Progenitor cell of endocrine pancreas (in vitro differentiated cells): ENCODE measurements at places on chromosomes 4 and X.
A peak's percentile ranks its signal among the peaks of the same experiment; 100 is the strongest.

GRCh38 chr4:2907706-2908293 is 55.4 kb downstream of the NOP14 start:
- peak; percentile 50 for DNase-seq

GRCh38 chrX:152313529-152314302 is 137.4 kb downstream of the GABRA3 start:
- DNase-seq: no peak

DNA sequence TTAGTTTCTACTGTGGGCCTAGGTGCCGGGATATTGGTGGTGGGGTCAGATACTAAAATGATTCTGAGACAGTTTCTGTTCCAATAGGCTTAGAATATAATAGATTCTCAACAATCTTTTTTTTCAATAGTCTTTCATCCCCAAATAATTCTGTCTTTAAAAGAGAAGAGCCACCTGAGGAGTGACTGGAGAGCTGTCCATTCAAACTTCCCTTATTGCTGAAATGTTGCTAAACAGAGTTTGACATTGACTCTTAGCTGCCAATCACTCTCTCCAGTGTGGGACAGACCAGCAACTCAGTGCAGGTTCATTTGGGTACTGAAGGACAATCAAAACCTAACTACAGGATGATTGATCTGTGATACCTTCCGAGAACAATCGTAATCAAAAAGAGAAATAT is 12.4 kb upstream of the ADH7 start:
- DNase-seq: no peak

- DNase-seq: no peak
These were observed 104.0 kb upstream of the SLC34A2 start for GRCh38 chr4:25551605-25552004.

GRCh38 chrX:8189096-8189830 is 18.2 kb upstream of the VCX2 start:
- DNase-seq: no peak

DNA sequence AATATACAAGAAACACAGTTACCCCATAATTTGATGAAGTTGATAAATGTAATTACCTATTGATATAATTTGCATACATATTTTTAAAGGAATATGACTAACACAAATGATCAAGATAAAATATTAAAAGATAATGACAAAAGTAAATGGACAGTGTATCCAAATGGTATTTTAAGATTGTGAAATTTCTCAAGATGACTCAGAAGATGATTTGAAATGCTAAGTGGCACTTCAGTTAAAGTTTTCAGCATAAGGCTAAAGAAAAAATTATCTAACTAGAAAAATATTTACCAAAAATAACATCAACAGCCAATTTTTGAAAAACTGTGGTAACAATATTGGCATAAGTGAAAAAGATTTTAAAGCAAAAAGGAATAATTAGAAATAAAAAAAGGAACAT is 248.4 kb upstream of the NDST4 start:
- DNase-seq: no peak

GRCh38 chrX:130176354-130176776 is 4.6 kb downstream of the RAB33A start:
- no peak for DNase-seq

DNA sequence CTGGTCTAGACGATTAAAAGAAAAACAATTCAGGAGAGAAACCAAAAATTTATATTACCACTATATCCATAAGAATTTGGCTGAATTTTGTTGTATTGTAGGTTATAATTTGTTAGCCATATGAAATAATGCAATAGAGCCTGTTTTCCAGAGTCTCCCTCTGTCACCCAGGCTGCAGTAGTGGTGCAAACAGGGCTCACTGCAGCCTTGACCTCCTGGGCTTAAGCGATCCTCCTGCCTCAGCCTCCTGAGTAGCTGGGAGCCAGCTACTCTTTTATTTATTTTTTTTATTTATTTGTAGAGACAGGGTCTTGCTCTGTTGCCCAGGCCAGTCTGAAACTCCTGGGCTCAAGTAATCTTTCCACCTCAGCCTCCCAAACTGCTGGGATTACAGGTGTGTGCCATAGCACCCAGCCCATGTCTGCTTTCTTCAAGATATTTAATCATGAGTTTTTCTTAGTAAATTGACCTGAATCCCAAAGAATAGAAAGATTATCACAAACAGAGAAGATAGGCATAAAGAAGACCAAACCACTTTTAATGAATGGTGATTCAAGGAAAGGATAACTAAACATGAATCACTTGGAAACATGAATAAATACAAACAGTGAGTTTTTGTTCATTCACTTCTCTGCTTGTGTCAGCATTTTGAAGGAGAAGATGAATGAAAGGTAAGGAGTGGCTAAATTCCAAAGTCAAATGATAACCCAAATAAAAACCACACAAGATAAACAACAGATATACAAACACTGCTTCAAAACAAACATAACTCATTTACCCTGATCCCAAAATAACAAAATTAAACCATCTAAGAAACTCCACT is 82.1 kb downstream of the PPP3CA start:
- DNase-seq: no peak

DNA sequence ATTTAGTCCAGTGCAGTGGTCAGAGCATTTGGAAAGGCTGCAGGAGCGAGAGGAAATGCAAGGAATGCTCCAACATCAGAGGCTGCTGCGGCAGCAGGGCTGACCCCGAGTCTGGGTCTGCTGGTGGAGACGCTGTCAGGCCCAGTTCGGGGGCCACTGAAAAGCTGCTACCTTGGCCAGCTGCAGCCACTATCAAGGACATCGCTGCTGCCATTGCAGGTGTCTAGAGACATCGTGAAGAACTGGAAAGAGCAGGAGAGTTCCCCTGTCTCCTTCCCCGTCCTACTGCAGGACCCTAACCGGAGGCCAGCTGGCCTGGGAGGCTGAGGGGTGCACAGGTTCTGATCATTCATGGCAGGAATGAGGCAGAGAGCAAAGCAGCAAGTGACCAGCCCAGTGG is 29.5 kb upstream of the GPR78 start:
- no peak for DNase-seq

- no peak for DNase-seq
These were observed 43.8 kb upstream of the MAGEA8 start for GRCh38 chrX:149837167-149837566.

- peak; percentile 11 for DNase-seq
These were observed 4.5 kb downstream of the MID1IP1 start for GRCh38 chrX:38805432-38806389.

- DNase-seq: no peak
These were observed 185.7 kb downstream of the AMELX start for GRCh38 chrX:11478911-11479310.

GRCh38 chr4:184815046-184815877 is 10.5 kb downstream of the ACSL1 start:
- peak; percentile 37 for DNase-seq

DNA sequence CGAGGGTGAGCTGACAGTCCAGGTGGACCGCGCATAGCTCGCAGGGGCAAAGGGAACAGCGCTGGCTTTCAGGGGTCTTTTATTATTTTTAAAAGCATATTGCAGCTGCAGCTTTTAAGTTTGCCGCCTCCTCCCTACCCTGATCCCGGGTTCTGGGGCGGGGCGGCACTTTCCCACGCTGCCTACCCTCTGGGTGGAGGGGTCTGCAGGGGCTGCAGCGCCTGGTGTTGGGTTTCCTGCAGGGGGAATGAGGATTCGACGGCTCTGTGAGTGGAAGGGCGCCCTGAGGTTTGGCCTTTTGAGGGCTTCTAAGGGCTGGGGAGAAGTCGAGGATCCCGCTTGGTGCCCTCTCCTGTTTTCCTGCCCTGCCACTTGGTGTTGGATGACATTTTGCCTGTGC is 80.7 kb upstream of the SCML1 start:
- no peak for DNase-seq

DNA sequence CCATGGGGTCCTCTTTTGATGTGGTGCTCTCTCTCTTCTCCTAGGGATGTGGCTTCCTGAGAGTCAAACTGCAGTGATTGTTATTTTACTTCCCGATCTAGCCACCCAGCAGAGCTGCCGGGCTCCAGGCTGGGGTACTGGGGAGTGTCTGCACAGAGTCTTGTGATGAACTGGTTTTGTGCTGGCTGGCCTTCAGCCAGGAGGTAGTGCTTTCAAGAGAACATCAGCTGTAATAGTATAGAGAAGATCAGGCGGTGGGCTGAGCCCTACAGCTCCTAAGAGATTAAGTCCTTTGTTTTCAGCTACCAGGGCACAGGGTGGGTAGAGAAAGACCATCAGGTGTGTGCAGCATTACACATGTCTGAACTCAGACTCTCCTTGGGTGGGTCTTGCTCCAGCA is 59.0 kb upstream of the AGTR2 start:
- no peak for DNase-seq

- no peak for DNase-seq
These were observed 84.0 kb upstream of the BMP2K start for GRCh38 chr4:78691971-78692821.

DNA sequence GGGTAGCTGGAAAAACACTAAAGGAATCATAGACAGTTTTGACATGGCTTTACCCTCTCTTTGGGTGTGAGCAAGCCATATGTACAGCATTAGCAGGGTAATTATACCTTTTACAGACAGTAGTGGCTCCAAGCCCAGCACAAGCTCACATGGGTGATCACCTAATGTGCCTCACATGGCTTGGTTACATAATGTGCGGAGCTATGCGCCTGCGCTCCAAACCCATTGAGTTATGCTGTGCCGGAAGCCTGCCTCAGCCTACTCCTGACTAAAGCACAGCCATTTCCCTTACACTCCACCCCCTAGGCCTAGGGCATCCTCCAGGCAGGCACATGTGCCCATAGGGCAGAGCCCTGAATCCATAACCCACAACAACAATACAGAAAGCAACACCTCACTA is 6.5 kb upstream of the TSPAN5 start:
- DNase-seq: no peak

- no peak for DNase-seq
These were observed 78.8 kb upstream of the PRPS1 start for GRCh38 chrX:107549504-107549903.

- DNase-seq: no peak
These were observed 139.3 kb downstream of the GPR143 start for GRCh38 chrX:9626379-9626778.

DNA sequence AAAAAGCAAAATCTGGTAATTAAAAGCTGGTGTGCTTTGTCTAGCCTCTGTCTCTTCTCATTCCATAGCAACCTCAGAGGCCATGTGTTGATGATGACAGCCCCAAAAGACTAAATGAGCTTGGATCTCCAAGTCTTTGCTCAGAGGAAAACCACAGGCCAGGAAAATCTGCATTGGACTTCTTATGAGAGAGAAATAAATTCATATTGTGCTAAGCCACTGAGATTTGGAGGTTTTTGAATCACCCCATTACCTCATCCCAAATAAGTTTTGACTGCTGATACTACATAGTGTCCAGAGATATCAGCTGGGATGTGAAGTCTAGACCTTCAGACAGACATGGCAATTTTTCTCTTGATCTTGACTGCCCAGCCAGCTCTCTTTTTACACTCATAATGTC is 178.6 kb upstream of the DIPK2B start:
- DNase-seq: no peak

DNA sequence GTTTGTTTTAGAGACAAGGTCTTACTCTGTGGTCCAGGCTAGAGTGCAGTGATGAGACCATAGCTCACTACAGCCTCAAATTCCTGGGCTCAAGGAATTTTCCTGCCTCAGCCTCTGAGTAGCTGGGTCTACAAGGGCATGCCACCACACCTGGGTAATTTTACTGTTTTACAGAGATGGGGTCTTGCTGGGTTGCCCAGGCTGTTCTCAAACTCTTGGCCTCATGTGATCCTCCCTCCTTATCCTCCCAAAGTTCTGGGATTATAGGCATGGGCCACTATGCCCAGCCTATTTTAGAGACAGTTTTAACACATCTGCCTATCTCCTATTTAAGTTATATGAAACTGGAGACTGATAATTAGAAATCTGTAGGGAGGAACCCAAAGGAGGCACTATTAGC is 53.8 kb downstream of the SPRY1 start:
- DNase-seq: no peak

DNA sequence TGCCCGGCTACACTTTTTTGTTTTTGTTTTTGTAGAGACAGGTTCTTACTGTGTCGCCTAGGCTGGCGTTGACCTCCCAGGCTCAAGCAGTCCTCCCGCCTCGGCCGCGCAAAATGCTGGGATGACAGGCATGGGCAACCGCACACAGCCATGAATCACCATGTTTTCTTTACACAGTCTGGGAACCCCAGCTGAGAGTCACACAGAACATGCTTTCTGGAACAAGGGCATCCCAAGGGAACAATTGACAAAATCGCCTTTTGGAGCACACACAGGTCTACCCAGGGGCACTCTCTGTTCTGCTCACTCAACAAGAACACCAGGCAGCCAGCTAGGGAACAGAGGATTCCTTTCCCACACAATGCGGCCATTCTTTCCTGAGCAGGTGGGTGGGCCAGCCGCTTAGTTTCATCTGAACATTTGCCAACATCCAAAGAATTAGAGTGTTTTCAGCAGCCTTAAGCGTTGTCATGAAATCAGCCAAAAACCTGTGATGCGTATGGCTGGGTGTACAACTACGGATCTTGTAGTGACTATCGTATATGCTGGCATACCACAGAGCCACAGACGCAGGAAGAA is 15.7 kb downstream of the PRKX start:
- DNase-seq: no peak

GRCh38 chr4:80462621-80463091 is 127.1 kb downstream of the CFAP299 start:
- DNase-seq: no peak

- DNase-seq: no peak
These were observed 53.5 kb upstream of the SPANXN3 start for GRCh38 chrX:143570782-143571181.

- DNase-seq: no peak
These were observed 243.8 kb downstream of the ADGRL3 start for GRCh38 chr4:61443813-61444510.

DNA sequence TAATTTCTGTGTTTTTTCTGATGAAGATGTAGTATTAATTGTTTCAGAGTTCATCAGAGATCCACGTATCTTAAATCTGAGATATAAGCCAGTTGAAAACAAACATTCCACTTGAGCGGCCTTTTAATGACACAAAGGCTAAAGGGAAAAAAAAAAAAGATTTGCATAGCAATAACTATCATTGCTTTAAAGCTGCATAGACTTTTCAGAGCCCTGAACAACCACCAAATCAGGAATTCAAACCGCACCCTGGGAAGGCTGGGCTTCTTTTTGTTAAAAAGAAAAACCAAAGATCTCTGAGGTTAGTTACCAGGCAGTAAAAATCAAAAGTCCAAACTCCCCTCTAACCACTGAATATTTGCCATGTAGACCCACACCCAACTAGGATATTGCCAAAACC is 206.0 kb downstream of the HHIP start:
- no peak for DNase-seq

GRCh38 chrX:103681443-103681842 is 5.1 kb downstream of the MORF4L2 start:
- no peak for DNase-seq

GRCh38 chr4:167930166-167930565 is 162.2 kb upstream of the ANXA10 start:
- no peak for DNase-seq

DNA sequence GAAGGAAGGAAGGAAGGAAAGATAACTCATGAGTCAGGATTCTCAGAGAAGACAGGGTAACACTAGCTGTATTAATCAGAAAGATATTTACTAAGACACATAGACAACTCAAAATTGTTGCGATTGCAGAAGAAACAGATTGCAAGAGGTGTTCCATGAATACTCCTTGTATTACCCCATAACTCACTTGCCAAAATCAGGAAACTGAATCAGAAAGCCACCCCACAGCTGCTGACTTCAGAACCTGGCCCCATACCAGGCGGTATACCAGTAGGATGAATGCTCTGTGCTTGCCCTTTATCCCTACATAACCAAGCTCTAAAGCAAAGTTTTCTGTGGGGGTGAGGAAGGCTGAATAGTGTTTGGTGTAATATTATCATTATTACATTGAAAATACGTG is 468.5 kb downstream of the IQCM start:
- DNase-seq: no peak

- DNase-seq: no peak
These were observed 23.3 kb downstream of the ZNF280C start for GRCh38 chrX:130245441-130245840.
